ENCODE measurements at places on chromosomes 4 and X. TPM values are rescaled to one million over a fixed set of nuclear protein-coding genes. Genes with fewer than 3 reads are reported as not detected.

- H3K27ac ChIP-seq, result no peak overlapping the region
- no peaks in the 10 kb centered on the region for H3K4me1 ChIP-seq
- DNase-seq, result peak; percentile 19
- no peaks in the 10 kb centered on the region for H3K36me3 ChIP-seq
- peaks cover 33% of the 10 kb centered on the region for H3K27me3 ChIP-seq
Observed at GRCh38 chr4:174521800-174522182, 497 bp downstream of the HPGD start.

DNA sequence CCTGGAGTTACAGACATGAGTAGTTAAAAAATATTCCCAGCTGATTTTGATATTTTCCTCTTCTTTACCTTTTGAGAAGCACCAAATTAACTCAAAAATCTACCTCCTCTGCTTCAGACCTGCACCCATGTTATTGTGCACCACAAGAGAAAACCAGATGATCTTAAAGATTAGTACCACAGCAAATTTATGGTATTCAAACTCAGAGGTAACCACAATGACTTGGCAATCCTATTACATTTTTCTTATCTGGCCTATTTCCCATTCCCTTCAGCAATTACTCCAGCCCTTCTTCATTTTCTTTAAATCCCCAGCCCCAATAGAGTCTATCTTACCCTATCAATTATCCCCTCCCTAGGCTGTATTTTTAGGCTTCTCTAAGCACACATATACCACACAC, 535.1 kb downstream of the FAT4 start:
- no peak for DNase-seq
- H3K27me3 ChIP-seq, result no peaks in the 10 kb centered on the region
- no peaks in the 10 kb centered on the region for H3K4me1 ChIP-seq
- H3K27ac ChIP-seq, result peak overlapping the region; percentile 46

GRCh38 chr4:168440442-168441264, 39.6 kb downstream of the DDX60L start:
- H3K27me3 ChIP-seq, result no peaks in the 10 kb centered on the region
- H3K4me1 ChIP-seq, result no peaks in the 10 kb centered on the region
- H3K4me3 ChIP-seq, result no peak overlapping the region
- no peak for DNase-seq

LRCH2 gene
- 2.3 TPM for polyA plus RNA-seq

TRIML2 gene
- polyA plus RNA-seq, result not detected

DNA sequence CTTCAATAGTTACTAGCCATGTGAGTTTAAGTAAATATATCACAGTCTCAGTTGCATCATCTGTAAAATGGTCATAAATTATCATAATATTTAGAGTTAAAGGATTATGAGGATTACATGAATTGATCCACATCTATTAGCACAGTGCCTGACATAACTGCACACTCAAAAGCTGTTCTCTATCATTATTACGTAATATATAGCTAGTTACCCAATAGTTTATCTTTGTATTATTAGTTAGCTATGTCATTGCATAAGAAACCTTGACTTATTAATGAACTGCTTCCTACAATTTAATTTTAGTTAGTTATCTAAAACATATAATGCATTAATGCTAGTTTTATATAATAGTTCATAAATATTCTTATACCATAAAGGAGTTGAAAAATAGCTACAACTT, 1076.9 kb upstream of the GRID2 start:
- H3K27ac ChIP-seq, result no peak overlapping the region
- H3K4me1 ChIP-seq, result no peaks in the 10 kb centered on the region
- DNase-seq, result no peak
- H3K36me3 ChIP-seq, result no peaks in the 10 kb centered on the region

DNA sequence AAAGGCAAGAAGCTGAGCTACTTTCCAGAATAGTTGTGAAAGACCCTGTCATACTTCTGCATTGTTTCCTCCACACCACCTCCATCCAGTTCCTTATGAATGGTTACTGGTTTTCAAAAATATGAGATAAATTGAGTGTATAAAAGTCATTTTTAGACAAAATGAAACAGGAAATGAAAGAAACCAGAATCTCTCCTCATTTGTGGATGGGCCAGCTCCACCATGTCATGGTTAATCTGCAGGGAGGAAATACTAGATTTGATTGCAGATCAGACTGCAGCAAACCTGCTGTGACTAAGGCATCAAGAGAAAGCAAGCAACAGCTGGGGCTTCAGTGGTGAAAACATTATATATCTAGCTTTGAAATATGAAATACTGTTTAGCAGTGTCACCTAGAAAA, 23.8 kb downstream of the F9 start:
- H3K4me1 ChIP-seq, result no peaks in the 10 kb centered on the region
- no peaks in the 10 kb centered on the region for H3K36me3 ChIP-seq
- no peak for DNase-seq
- no peak overlapping the region for H3K27ac ChIP-seq
- H3K4me3 ChIP-seq, result no peak overlapping the region
- peaks cover 7% of the 10 kb centered on the region for H3K27me3 ChIP-seq

DNA sequence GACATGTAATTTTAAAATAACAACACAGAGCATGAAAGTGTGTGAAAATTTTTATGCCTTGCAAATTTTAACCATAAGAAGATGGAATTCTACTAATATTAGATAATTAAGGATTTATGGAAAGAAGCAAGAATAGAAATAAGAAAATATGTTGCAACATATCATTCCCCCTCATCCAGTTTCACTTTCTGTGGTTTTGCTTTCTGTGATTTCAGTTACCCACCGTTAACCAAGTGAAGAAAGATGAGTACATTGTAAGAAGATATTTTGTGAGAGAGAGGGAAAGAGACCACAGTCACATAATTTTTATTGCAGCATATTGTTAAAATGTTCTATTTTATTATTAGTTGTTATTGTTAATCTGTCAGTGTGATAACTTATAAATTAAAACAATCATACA, 77.9 kb downstream of the ADAM29 start:
- H3K4me1 ChIP-seq, result no peaks in the 10 kb centered on the region
- no peaks in the 10 kb centered on the region for H3K36me3 ChIP-seq
- DNase-seq, result no peak
- H3K4me3 ChIP-seq, result no peak overlapping the region
- no peaks in the 10 kb centered on the region for H3K27me3 ChIP-seq

DNA sequence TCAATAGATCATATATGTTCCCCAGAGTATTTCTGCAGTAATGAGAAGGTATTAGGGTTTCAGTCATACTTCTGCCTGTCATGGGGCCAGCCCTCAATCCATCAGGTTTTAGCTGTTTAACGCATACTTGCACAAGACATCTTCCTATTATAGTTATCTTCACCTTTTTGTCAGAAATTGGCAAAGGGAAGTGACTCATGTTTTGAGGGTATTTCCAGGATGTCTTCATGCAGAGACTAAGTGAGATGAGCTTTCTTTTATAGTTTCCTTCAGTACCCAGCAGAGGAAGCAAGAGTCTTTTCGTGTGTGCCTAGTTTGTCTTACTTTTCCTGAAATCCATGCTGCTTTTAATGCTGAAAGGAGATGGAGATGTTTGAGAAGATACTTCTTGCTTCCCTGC, 9.5 kb downstream of the CSTF2 start:
- H3K4me3 ChIP-seq, result no peak overlapping the region
- H3K27me3 ChIP-seq, result no peaks in the 10 kb centered on the region

DNA sequence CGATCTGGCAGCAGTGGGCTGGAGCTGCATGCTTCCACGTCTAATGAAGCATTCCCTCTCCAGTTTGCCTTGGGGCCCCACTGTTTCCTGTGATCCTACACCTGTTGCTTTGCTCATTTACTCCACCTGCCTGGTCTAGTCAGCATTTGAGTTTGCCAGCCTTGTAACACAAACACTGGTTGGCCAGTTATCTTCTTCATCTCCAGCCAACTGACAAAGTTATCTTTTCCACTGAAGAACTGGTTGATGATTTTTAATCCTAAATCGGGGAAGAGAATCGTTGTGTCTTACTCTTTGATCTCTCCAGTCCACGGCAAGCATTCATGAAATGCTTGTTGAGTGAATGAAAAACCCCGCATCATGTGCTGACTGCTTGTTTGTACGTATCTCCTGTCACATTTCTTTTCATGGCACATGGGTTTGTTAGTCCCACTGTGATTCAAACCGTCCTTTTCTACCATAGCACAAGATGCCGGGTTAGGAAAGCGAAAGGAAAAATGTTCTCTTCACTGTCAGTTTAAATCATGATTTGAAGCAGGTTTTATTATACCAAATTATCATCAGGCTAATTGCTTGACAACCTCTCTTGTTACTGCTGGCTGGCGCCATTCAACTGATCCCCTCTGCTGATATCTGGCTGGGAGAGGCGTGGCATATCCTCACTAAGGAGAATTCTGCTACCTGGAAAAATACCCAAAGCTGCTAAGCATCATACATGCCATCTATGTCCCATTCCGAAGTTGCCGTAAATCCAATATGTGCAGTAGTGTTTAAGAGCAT, 144.8 kb downstream of the SHROOM3 start:
- H3K4me3 ChIP-seq, result peak overlapping the region; percentile 18
- DNase-seq, result peak; percentile 34
- peaks cover 42% of the 10 kb centered on the region for H3K4me1 ChIP-seq
- no peaks in the 10 kb centered on the region for H3K27me3 ChIP-seq
- H3K27ac ChIP-seq, result peak overlapping the region; percentile 100

DNA sequence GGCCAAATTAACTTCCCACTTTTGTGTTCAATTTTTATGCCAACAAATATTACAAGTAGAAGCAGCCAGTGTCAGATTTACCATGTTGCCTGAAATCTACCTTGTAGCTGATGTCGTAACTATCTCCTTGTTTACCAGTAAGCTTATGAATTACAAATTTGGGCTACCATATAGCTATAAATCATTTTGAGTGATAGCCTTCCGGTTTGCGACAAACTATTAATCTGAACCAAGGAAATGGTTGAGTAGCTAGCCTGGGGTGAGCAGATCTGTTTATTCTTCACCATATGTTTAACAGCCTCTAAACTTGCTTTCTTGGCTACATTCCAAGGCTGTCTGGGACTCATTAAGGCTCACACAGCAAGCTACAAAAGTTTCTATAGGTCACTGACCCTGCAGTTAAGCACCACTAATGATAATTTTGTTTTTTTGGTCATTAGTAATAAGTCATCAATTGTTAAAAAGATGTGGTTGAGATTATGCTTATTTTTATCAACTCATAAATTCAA, 218.7 kb upstream of the SPOCK3 start:
- H3K27ac ChIP-seq, result no peak overlapping the region
- no peaks in the 10 kb centered on the region for H3K4me1 ChIP-seq
- H3K36me3 ChIP-seq, result no peaks in the 10 kb centered on the region
- no peak overlapping the region for H3K4me3 ChIP-seq

GRCh38 chrX:149124526-149125108, 380.5 kb downstream of the IDS start:
- no peaks in the 10 kb centered on the region for H3K36me3 ChIP-seq
- DNase-seq, result no peak
- no peak overlapping the region for H3K4me3 ChIP-seq
- H3K27me3 ChIP-seq, result no peaks in the 10 kb centered on the region
- H3K4me1 ChIP-seq, result no peaks in the 10 kb centered on the region
- no peak overlapping the region for H3K27ac ChIP-seq

DNA sequence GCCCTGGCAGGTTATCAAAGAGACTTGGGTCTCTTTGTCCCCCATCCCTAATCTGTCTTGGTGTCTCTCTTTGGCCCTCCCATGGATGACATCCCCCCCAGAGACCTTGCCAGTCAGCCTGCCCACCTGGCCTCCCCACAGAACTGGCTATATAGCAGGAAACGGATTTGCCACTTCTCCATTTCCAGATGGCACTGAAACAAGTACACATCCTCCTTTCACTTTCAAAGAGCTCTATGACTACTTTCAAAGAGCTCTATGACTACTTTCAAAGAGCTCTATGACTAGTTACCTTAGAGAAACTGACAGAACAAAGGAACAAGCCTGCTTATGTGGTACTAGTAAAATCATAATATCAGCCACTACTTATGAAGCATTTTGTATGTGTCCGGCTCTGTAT, 175.3 kb downstream of the MAML3 start:
- no peak overlapping the region for H3K27ac ChIP-seq
- no peak for DNase-seq
- no peaks in the 10 kb centered on the region for H3K36me3 ChIP-seq

DNA sequence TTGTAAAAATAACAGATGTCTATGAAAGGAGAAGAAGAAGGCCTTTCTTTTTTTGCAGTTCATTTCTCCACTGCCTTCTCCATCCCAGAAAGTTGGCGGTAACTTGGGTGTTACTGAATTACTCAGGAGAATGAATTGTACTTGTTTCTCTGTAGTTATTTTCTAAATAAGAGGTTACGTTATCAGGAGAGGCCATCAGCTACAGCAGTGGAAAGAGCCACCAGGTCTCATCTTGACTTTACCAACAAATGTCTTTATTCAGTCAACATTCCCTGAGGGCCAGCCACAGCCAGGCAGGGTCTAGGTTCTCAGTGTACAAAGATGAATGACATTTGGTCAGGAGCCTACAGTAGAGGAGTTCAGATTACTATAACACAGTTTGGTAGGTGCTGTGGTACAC, 8.1 kb downstream of the HADH start:
- peak overlapping the region; percentile 21 for H3K27ac ChIP-seq
- 0 out of 2 replicates have a peak, but pooled peaks cover 3% of the 10 kb centered on the region for H3K36me3 ChIP-seq
- H3K27me3 ChIP-seq, result no peaks in the 10 kb centered on the region
- no peaks in the 10 kb centered on the region for H3K4me1 ChIP-seq

DNA sequence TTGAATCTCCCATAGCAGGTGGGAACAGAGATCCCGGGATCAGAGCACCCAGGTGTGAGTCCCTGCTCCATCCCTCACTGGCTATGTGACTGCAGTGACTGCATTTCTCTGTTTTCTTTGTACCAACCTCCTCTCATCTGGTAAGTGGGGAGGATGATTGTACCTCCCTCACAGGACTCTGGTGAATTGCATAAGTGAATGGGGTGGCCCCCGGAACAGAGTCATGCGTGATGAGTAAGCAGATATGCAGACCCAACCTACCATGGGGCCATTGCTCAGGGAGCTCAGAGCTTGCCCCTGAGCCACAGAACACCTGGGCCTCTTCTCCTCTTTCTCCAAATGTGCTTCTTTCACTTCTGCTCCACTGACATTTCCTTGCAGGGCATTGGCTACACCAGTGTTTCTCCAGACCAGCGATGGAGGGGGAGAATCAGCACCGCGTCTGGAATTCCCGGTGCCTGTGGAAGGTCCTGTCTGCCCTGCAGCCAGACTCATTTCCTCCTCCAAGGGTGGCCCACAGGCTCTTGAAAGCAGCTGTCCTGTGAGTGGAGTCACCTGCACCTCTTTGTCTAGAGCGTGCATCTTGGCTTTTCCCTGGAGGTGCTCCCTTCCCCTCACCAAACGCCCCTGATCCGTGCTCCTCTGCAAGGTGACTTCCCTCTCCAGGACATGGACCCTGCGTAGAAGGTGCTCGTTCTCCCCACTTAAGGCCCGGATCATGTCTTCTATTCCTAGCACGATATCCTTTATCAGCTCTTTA, 30.0 kb downstream of the C4orf50 start:
- H3K4me3 ChIP-seq, result no peak overlapping the region
- DNase-seq, result no peak
- H3K4me1 ChIP-seq, result no peaks in the 10 kb centered on the region
- no peaks in the 10 kb centered on the region for H3K27me3 ChIP-seq
- H3K36me3 ChIP-seq, result no peaks in the 10 kb centered on the region
- no peak overlapping the region for H3K27ac ChIP-seq

DNA sequence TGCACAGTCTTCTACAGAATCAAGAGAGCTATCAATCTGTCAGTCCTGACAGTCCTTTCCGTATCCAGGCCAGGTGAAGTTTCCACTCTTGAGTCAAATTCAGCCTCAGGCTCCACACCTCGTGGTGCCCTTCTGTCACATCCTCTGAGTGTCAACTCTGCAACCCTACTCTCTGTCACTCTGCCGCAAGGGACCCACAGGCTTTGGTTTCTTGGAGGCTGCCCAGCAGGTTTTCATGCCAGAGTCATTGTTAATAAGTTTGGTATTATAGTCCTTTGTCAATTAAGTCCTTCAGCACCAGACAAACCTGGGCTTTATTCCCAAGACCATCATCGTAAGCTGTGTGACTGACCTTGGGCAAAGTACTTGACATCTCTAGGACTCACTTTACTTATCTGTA, 83.4 kb upstream of the KLHL13 start:
- no peaks in the 10 kb centered on the region for H3K27me3 ChIP-seq
- DNase-seq, result no peak
- no peak overlapping the region for H3K4me3 ChIP-seq
- peaks cover 4% of the 10 kb centered on the region for H3K4me1 ChIP-seq
- no peak overlapping the region for H3K27ac ChIP-seq
- H3K36me3 ChIP-seq, result no peaks in the 10 kb centered on the region

Data from SK-N-SH (cell line).